ENCODE measurements at places on chromosomes 13 and 19.

- DNase-seq: no peak
- no peaks in the 10 kb centered on the region for H3K27me3 ChIP-seq
- no peak overlapping the region for H3K4me3 ChIP-seq
- H3K36me3 ChIP-seq: peaks cover 45% of the 10 kb centered on the region
Observed at GRCh38 chr13:98492335-98493041, 84.4 kb downstream of the STK24 start.

- no peaks in the 10 kb centered on the region for H3K4me1 ChIP-seq
- H3K27ac ChIP-seq: no peak overlapping the region
- H3K36me3 ChIP-seq: no peaks in the 10 kb centered on the region
- H3K4me3 ChIP-seq: no peak overlapping the region
- H3K27me3 ChIP-seq: no peaks in the 10 kb centered on the region
Observed at GRCh38 chr13:85406269-85406975, 392.8 kb downstream of the SLITRK6 start.

GRCh38 chr19:44700547-44700946 is 1.6 kb downstream of the CEACAM16 start:
- no peak overlapping the region for H3K4me3 ChIP-seq
- peaks cover 2% of the 10 kb centered on the region for H3K27me3 ChIP-seq
- no peaks in the 10 kb centered on the region for H3K36me3 ChIP-seq
- H3K27ac ChIP-seq: no peak overlapping the region

DNA sequence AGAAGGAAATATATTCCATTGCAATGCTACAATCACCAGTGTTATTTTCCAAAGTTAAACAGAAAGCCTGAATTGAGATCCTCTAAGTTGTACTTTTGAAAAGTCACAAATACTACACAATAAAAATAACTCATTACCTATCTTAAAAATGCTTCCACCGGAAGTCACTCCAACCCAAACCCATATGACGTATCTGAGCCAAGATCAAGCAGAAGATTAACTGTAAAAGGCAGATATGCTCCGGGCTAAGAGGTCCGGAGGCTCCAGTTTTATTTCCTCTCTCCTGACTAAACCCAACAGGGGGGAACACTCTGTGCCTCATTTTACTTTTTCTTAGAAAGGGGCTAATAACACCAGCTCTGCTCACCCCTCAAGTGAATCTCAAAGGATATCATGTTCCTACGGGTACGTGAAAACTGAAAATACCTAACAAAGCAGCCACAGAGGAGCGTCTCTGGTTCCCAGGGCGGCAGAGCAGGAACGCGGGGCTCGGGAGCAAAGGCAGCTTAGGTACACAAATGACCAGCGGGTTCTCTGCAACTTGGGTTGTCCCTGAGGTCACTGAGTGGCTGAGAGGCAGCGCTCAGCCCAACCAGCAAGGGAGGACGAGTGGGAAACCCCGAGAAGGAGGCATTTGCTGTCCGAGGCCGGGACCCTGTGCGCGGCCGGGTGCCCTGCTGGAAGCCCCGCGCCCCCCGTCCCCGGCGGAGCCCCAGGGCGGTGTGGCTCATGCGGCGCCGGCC is 750 bp downstream of the RAB20 start:
- H3K4me1 ChIP-seq: peaks cover 36% of the 10 kb centered on the region
- peaks cover 38% of the 10 kb centered on the region for H3K27me3 ChIP-seq
- H3K27ac ChIP-seq: peak overlapping the region; percentile 5
- peaks cover 11% of the 10 kb centered on the region for H3K36me3 ChIP-seq
- peak overlapping the region; percentile 74 for H3K4me3 ChIP-seq
- no peak for DNase-seq

DNA sequence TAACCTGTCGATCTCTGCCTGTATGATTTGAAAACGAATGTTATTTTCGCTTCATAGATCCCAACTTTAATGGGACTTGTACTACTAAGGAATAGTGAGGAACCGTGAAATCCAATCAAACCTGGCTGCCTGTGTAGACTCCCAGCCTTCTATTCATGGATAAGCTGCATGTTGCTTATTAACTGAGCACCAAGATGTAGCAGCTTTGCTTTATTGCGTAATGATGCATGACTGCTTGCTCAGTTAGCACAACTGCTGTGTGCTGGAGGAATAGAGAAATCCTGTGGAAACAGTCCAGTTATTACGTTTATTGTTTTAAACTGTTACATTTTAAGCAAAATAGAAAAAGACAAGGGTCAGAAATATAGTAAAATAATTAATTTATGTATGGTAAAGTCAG is 108.2 kb downstream of the SHISA2 start:
- no peak for DNase-seq
- H3K27ac ChIP-seq: no peak overlapping the region
- H3K4me1 ChIP-seq: peaks cover 6% of the 10 kb centered on the region
- H3K27me3 ChIP-seq: no peaks in the 10 kb centered on the region

DNA sequence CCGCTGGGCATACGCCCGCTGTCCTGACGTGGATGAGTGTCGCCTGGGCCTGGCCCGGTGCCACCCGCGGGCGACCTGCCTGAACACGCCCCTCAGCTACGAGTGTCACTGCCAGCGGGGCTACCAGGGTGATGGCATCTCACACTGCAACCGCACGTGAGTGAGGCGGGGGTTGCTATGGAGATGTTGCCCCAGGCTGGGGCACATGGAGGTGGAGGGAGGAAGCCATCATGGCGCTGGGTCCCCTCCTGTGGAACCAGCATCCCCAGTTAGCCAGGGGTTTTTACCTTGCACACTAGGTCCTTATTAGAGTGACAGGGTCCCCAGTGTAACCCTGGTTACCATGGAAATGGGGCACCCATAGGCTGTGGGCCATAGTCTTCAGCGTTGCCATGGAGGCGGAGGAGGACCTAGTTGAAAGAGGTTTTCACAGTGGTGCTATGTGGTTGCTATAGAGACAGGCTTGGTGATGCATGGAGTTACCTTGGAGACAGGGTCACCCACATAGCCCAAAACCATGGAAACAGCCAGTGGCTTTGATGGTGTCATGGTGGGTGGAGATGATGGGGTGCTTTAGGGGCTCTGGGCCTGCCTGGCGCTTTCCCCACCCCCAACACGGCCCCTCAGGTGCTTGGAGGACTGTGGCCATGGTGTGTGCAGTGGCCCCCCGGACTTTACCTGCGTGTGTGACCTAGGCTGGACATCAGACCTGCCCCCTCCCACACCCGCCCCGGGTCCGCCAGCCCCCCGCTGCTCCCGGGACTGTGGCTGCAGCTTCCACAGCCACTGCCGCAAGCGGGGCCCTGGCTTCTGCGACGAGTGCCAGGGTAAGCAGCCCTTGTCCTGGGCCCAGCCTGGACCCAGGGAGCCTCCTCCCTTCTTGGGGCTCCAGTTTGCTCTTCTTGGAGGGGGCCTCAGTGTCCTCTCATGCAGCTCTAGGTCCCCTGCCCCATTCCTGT is 27.1 kb downstream of the MEGF8 start:
- H3K27ac ChIP-seq: no peak overlapping the region
- no peaks in the 10 kb centered on the region for H3K27me3 ChIP-seq
- no peaks in the 10 kb centered on the region for H3K36me3 ChIP-seq
- no peak for DNase-seq
- no peaks in the 10 kb centered on the region for H3K4me1 ChIP-seq

DNA sequence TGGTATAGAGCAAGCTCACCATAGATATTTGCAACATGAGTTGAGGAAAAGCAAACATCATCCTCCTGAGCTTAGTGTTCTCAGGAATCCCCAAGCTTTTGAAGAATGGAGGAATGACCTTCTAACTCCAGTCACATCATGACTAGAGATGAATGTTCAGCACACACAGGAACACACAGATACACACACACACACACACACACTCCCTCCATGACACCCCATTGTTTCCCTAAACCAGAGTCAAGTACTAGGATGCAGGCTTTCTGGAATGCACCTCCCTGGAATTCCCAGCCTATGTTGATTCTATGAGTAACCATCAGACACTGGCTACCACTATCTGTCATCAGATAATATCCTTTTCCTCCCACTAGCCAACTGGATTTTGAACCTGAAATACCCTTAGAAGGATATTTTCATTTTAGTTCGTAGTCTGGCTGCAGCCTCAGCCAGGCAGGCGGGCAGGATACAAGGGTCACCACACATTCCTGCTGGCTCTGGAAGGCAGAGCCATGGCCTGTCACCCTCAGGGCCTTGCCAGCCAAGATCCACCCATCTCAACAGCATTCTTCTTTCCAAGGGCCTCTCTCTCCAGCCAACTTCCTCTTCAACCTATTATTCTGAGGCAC is 162.4 kb downstream of the FOXO1 start:
- no peak for DNase-seq
- H3K4me3 ChIP-seq: no peak overlapping the region
- peaks cover 2% of the 10 kb centered on the region for H3K27me3 ChIP-seq
- H3K27ac ChIP-seq: no peak overlapping the region

DNA sequence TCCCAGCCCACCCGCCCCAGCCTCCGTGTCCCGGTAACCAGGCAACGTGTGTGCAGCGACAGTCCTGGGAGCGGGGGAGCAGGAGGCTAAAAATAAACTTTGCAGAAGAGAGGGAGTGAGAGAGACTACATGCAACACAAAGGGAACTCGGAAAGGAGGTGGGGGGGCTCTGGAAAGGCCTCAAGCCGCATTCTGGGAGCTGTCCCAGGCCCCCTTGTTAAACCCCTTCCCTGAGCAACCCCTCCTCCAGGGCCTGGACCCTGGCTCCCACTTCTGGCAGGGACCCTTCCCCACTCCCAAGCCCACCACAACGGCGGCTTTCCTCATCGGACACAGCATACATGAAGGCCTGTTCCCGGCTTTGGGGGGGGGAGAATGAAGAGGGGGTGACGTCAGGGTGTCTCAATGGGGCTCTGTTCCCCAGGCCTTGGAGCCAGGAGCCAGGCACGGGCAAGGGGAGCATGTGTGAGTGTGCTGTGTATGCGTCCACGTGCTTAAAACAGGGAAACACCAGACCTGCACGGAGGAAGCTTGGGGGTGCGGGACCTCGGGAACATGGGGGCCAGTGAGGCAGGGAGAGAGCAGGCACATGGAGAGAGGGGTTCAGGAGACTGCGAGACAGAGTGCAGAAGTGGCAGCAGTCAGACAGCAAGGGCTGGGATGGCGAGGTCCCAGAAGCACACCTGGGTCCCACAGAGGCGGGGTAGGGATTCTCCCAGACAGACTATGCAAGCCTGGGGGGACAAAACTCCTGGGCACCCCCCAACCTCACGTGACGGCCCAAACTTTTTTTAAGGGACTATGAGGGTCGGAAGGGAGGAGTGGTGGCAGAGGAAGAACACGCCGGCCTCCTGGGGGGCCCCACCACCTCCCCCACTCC is 2.3 kb downstream of the ERF start:
- no peak for DNase-seq
- peak overlapping the region; percentile 80 for H3K4me3 ChIP-seq
- H3K27me3 ChIP-seq: peaks cover 11% of the 10 kb centered on the region
- H3K4me1 ChIP-seq: peaks cover 36% of the 10 kb centered on the region

DNA sequence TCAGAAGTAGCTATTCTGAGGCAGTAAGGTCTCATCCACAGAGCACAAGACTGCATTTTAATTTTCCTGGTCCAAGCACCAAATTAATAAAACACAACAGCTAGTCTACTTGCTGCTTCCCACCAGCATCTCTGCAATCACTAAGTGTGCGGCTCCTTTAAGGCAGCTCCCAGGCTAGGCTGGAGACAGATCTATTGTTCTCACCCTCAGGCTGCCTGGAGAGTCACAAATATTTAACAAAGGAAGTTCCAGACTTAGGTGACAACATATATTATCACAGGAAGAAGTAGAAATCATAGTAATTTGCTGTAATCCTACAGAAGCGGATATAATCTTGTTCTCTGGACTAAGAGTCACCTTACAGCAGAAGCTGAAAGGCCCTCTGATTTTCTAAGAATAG is 2.2 kb upstream of the EID2 start:
- H3K36me3 ChIP-seq: peaks cover 8% of the 10 kb centered on the region
- H3K4me3 ChIP-seq: no peak overlapping the region
- DNase-seq: no peak
- H3K27ac ChIP-seq: no peak overlapping the region
- H3K4me1 ChIP-seq: peaks cover 56% of the 10 kb centered on the region

DNA sequence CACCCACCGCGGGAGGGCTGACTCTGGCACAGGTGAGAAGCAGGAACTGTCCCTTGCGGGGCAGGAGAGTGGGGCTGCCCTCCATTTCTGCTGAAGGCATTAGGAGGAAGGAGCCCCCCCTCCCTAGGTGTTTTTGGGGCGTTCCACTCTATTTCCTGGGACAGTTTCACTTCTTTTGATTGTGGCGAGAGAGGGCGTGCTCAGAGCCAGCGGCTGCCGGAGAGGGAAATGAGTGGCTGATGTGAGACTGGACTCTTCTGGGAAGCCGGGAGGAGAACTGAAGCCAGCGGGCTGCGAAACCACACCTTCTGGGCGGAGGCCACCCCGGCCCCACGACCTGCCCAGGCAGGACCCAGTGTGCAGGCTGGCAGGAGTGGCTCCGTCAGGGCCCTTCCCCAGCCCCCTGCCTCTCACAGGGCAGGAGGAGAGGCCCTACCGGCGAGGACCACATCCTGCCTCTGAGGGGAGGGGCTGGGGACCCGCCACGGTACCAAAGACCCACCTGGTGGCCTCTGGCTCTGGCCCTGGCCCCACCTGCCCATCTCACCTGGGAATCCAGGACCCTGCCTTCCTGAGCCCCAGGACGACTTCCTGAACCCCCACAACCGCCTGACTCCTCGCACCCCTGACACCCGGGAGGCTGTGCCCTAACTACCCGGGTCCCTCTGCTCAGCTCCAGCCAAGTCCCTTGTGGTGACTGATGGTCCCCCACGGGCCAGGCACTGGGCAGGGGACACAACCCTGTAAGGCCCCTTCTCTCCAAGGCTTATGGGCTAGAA is 25.9 kb downstream of the MPND start:
- H3K27ac ChIP-seq: peak overlapping the region; percentile 97
- H3K27me3 ChIP-seq: no peaks in the 10 kb centered on the region
- DNase-seq: peak; percentile 87
- H3K36me3 ChIP-seq: peaks cover 14% of the 10 kb centered on the region
- peak overlapping the region; percentile 73 for H3K4me3 ChIP-seq

DNA sequence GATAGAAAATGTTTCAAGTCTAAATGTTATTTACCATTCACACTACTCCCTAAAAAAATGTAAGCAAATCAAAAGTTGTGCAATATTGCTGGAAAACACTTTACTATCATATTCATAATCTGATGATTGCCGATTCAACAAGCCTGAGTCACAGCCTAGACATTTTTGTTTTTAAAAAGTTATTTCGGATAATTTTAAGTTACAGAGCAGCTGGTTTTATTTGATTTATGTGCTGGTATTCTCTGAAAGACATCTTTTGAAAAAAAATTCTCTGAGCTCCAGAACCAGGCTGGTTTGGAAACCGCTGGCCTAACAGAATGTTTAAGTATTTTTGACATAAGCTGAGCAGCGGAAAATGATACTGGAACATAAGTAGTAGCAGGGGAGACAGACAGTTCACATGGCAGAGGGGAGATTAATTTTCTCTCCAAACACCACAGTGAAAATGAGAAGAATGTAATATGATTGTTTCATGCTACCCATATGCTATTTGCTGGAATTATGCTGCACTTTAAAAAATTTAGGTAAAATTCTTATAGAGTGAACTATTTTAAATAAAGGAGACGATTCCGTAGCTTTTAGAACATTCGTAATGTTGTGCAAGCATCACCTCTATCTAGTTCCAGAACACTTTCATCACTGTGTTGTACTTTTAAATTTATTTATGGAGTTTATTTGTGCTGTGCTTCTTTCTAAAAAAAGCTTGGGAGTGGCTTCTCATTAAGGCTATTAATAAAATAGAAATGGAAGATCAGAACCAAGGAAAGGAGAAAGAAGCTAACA is 36.1 kb downstream of the TBC1D4 start:
- peaks cover 9% of the 10 kb centered on the region for H3K27me3 ChIP-seq
- no peak overlapping the region for H3K4me3 ChIP-seq
- no peaks in the 10 kb centered on the region for H3K36me3 ChIP-seq
- DNase-seq: no peak
- no peaks in the 10 kb centered on the region for H3K4me1 ChIP-seq
- H3K27ac ChIP-seq: no peak overlapping the region

Data from activated CD4-positive, alpha-beta memory T cell treated with anti-CD3 and anti-CD28 coated beads, Interleukin-2, amount 10 ng/mL, durations not matched to agents 7 days and 5 days (primary cell).